Myocyte (in vitro differentiated cells): ENCODE measurements at places on chromosomes 11 and 22. TPM values are rescaled to one million over a fixed set of nuclear protein-coding genes. Genes with fewer than 3 reads are reported as not detected.

DNA sequence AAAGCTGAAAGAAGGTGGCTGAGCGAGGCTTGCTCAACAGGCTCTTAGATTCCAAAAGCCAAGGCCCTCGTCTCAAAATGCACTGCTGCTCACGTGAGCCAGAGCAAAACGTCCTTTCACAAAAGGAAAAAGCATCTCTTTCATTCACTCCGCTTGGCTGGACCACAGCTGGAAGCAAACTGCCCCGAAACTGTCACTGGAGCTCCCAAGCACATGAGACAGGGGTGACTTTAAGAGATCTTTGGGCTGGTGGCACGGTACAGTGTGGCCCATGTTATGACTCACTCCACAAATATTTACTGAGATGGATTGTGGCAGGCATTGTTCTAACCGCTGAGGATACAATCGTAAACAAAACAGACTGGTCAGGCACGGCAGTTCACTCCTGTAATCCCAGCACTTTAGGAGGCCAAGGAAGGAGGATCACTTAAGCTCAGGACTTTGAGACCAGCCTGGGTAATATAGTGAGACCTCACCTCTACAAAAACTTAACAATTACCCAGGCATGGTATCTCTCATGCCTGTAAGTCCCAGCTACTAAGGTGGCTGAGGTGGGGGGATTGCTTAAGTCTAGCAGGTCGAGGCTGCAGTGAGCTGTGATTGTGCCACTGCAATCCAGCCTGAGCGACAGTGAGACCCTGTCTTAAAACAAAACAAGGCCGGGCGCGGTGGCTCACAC lies 3.6 kb downstream of the PLA2G6 start:
- DNase-seq: peak; percentile 98

GRCh38 chr11:61134801-61135257 lies 26.4 kb downstream of the VPS37C start:
- no peak for DNase-seq

DNA sequence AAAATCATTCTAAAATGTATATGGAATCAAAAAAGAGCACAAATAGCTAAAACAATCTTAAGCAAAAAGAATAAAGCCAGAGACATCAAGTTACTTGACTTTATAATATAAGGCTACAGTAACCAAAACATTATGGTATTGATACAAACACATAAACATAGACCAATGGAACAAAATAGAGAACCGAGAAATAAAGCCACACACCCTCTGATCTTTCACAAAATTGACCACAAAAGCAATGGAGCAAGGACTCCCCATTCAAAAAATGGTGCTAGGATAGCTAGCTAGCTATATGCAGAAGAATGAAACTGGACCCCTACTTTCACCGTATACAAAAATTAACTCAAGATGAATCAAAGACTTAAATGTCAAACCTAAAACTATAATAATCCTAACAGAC lies 43.2 kb downstream of the GLYATL2 start:
- no peak for DNase-seq

DNA sequence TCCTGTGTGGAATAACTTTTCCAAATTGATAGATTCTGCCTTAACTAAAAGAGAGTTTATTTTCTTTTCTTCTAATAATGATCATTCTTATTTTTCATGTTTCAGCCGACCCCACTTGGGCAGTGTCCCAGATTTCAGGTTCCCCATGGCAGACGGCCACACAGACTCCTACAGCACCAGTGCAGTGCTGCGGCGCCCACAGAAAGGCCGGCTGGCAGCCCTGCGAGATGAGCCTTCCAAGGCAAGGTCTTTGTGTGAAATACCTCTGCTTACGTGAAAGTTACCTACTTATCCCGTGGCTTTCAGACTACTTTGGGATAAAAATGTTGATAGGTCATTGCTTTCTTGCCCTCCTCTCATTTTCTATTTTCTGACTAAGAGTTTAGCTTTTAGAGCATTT lies 59.3 kb upstream of the CTTN start:
- no peak for DNase-seq

- no peak for DNase-seq
Measured at GRCh38 chr22:47073075-47073474, 310.6 kb downstream of the TBC1D22A start.

GRCh38 chr11:127993788-127994187 lies 593.6 kb downstream of the ETS1 start:
- DNase-seq: peak; percentile 15

The MFRP gene
- 0.05 and 0.31 TPM in 2 replicates for total RNA-seq

The ANKK1 gene
- total RNA-seq: 0.26 TPM in 1 of 2 replicates, not detected in the other

The KCNJ1 gene
- total RNA-seq: 0.29 TPM in 1 of 2 replicates, not detected in the other

DNA sequence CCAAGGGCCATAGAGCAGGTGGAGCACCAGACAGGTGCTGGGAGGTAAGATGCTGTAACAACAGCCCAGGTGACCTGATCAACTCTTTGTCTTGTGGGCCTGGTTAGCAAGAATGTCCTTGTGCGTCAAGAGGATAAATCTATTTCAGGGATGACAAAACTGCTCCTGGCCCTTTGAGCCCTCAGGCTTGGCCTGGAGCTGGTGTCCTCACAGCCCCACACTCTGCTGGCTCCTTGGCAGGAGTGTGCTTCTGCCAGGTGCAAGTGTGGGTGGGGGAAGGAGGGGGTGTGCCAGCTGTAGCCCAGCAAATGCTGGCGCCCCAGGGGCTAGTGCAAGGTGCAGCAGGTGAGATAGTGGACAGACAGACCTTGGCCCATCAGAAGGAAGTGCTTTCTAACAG lies 19.5 kb downstream of the AMPD3 start:
- no peak for DNase-seq

The FGF19 gene
- not detected in 2 replicates for total RNA-seq

The RNF169 gene
- 12.3 and 14.2 TPM in 2 replicates for total RNA-seq

DNA sequence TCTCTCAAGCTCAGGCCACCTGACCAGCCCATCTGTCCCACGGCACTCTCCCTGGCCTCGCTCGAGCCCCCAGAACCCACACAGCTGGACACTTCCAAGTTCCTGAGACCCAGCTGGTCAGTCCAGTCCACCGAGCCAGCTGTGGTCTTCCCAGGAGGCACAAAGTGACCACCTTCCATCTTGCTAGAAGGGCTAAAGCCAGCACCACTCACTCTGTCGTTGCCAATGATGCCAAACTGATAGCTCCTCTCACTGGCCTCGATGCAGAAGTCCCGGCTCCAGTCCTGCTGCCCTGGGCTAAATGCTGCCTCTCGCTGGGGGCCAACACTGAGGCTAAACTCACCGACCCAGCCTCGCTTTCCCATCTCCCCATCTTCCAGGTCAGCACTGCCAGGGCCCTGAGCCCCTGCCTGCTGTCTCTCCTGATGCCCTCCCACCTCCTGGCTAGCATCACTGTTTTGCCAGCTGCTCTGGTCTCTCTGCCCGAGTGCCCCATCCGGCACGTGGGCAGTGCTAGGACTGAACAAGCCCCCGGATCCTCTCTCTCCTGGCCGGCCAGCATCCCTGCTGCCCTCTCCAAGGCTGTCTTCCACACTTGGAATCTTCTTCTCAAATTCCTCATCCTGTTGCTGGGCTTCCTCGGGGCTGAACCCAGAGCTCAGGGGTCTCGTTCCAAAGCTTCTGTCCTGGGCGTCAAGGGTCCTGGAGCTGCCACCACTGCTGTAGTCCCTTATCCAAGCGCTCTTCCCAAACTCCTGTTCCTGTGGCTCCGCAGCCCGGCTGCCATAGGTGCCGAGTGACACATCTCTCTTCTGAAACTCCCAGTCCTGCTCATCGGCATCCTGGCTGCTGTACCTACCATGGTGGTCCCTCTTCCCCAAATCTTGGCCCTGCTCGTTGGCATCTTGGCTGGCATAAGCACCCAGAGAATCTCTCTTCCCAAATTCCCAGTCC lies 15.4 kb downstream of the TNKS1BP1 start:
- DNase-seq: peak; percentile 60

DNA sequence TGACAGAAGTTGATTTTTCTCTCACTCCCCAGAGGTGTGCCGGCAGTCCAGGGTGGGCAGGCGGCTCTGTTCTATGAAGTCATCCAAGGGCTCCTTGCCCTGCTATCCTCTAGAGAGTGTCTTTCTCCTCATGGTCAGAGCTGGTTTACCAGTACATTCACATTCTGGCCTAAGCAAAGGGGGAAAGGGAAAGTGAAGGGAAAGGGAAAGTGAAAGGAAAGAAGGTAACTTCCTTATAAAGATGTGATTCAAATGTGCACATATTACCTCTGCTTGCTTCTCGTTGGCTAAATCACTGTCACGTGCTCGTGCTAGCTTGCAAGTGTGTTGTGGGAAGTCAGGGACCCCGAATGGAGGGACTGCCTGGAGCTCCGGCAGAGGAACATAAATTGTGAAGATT lies 2.9 kb upstream of the HTATIP2 start:
- DNase-seq: no peak
